ENCODE measurements at places on chromosomes 13 and 19.

DNA sequence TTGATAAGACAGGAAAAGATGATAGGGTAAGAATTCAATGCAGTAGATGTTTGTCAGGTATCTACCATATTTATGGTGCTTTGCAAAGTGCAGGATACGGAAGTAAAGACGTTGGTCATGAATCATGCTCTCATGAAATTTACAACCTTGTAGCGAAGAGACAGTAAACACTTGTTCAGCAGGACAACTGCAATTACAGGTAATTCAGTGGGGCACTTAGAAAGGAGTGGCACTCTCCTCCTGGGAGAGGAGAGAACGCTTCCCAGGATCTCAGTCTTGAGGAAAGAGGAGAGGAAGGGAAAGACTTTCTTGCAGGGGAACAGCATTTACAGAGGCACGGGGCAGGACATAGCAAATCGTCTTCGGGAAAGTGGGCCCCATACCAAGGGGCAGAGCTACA lies 46.4 kb downstream of the SOX1 start:
- no peak for DNase-seq

GRCh38 chr13:95862408-95862807 lies 185.5 kb downstream of the DNAJC3 start:
- DNase-seq: no peak

GRCh38 chr13:51765142-51765515 lies 38.8 kb downstream of the DHRS12 start:
- DNase-seq: no peak

GRCh38 chr19:32203161-32203560 lies 142.2 kb upstream of the ZNF507 start:
- no peak for DNase-seq

DNA sequence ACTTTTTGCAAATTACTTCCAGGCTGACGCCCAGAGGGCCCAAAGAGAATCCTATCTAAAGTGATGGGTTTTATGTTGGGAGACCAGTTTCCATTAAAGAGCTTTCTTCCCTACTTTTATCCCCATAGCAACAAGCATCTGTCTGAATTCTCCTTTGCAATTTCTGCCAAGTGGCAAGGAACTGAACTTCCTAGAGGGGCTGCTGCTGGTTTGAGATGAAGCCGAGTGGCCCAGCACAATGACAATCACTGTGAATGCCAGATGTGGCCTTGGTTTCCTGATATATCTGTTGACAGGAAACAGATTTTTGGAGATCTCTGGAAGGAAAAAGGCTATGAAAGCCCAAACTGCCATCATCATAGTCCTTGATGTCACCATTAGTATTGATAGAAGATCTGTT lies 198.6 kb downstream of the OXGR1 start:
- DNase-seq: no peak

DNA sequence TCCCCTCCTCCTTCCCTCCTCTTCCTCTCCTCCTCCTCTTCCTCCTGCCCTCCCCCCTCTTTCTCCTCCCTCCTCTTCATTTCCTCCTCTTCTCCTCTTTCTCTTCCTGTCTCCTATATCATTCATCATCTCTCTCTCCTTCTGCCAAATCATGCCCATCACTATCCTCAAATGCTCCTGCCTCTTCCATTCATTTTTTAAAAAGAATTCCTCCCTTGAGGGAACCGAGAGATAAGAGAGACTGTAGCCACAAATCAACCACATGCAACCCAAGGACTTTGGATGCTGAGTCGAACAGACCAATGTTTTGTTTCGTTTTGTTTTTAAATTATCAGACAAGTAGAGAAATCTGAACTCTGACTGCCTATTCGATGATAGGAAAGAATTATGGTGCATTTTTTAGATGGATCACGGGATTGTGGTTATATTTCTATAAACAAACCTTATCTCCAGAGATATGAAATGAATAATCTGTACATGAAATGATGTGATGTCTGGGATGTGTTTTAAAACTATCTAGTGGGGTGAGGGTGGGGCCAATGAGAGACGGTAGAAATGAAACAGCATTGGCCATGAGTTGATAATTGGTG lies 9.5 kb upstream of the ZNF541 start:
- DNase-seq: no peak

DNA sequence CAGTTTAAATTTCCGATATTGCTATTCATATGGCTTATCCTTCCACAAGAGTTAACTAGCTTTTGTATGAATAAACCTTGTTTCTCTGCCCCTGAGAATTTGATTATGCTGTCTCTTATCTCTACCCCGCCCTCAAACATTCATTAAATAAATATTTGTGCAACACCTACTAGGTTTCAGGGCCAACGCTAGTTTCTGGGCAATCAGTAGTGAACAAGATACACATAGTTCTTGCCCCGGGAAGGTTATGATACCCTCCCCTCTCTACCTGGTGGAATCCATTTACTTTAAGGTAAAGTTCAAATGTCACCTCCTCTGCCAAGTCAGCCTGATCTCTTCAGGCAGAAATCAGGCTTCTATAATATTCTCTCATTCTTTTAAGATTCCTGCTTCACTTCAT lies 16.6 kb upstream of the USP12 start:
- DNase-seq: no peak

- DNase-seq: no peak
Observed at GRCh38 chr19:42267644-42268141, 1.4 kb upstream of the CIC start.

GRCh38 chr13:106690779-106691178 lies 122.8 kb upstream of the ARGLU1 start:
- DNase-seq: no peak

- no peak for DNase-seq
Observed at GRCh38 chr19:2231621-2232221, 4.4 kb downstream of the PLEKHJ1 start.

- DNase-seq: no peak
Observed at GRCh38 chr19:30733826-30734550, 361.8 kb downstream of the ZNF536 start.

DNA sequence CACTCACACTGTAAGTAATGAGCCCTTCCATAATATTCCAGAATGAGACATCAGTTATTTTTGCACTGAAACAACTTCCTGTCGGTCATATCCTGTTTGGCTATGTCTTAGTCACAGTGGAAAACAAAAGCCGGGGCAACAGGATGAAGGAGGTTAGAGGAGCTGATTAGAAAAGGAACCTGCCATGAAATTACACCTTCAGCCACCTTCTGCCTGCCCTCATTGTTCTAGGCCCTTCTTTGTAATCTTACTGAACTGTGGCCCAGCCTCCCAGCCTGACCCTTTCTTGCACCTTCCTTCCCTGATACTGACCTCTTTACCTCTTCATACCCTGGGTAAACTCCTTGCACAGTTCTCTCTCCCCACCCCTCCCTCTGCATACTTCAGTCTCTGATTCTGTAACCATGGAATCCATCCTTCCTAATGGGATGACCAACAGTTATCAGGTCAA lies 67.3 kb downstream of the DOCK9 start:
- DNase-seq: peak; percentile 4

GRCh38 chr13:51856027-51856736 lies 5.6 kb upstream of the CCDC70 start:
- no peak for DNase-seq

DNA sequence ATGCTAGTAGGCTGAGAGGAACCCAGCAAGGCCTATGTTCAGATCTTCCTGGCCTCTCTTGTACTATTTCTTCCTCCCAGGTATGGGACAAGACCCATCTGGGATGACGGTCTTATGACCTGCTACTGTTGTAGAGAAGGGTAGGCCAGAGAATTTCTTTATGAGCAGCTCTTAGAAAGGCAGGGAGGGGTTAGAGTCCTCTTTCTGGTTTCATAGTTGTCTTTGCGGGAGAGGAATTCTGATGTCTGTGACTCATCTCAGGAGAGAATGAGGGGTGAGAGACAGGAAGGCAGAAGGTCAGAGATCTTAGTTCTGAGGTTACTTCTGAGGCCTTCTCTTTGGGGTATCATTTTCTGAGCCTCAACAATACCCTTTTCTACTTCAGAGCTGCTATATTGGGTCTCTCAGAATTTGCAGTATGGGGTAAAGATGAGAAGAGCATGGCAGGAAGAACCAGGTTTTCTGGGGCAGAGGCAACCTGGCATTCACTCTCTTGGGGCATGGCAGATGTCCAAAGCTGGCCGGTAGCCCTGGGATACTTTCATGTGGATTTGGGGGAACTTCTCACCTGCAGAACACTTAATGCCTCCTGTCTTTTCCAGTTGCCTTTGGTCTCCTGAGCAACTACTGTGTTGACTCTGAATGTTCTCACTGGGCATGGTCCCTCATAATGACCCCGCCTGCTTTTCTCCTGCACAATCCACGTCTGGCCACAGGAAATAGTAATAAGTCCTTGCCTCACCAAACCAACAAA lies 154.4 kb downstream of the GGACT start:
- DNase-seq: no peak

DNA sequence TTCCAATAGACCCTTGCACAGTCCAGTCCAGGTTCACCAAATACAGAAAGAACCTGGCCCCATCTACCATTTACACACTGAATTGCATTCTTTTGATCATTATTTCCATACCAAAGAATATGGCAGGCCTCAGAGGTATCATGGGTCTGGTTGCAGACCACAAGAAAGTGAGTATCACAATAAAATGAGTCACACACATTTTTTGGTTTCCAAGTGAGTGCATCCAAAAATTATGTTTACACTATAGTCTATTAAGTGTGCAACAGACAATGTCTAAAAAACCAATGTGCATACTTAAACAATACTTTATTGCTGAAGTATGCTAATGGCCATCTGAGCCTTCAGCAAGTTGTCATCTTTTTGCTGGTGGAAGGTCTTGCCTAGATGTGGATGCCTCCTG lies 105.3 kb downstream of the SPACA7 start:
- no peak for DNase-seq

DNA sequence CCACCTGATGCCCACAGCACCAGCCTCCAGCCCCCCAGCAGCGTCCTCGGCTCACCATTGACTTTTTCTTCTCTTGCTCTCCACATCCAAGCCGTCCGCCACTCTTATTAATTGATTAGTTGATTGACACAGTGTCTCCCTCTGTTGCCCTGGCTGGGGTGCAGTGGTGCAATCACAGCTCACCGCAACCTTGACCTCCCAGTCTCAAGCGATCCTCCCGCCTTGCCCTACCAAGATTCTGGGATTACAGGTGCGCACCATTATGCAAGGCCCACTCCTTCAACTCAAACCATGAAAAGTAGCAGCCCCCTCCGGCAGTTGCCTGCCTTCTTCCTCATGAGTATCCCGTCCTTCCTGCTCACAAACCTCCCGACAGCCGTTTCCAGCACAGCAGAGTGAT lies 921 bp upstream of the TEX29 start:
- DNase-seq: no peak

DNA sequence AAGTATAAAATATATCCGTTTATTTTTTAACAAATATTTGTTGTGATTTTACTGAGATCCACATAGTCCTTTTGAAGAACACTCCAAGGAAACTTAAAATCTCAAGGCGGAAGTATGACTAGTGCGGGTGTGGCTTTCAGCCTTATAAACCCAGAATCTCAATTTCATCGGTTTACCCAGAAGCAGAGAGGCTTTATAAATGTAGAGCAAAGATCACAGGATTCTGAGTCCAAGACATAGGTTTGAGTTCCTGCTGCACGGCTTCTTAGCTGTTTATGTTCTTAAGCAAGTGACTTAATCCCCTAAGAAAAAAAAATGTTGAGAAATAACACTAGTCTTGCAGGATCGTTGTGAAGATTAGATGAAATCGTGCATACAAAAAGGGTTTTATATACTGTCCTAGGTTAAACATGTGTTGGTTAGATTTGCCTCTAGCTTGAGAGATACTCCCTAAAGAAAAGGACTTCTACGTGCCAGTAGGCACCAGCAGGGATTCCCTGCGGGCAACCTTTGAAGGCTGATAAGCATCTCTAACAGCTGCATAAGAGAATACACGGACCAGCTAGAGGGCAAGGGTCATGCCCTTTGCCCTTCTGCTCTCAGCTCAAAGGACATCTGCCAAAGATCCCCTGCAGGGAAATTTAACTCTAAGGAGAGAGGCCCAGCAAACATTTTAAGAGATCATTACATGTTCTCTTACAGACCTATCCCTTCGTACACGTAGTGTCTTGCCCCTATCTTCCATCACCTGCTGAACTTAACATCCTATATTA lies 130.4 kb upstream of the MIR17HG start:
- DNase-seq: no peak
